ENCODE measurements at places on chromosomes 3 and 15.
A peak's percentile ranks its signal among the peaks of the same experiment; 100 is the strongest.

DNA sequence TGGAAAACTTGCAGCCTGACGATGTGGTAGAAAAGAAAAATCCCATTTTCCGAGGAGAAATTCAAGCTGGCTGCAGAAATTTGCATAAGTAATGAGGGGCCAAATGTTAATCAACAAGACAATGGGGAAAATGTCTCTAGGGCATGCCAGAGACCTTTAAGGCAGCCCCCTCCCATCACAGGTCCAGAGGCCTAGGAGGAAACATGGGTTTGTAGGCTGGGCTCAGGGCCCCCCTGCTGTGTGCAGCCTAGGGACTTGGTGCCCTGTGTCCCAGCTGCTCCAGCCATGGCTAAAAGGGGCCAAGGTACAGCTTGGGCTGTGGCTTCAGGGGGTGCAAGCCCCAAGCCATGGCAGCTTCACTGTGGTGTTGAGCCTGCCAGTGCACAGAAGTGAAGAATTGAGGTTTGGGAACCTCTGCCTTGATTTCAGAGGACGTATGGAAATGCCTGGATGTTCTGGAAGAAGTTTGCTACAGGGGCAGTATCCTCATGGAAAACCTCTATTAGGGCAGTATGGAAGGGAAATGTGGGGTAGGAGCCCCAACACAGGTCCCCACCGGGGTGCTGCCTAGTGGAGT lies 75.9 kb upstream of the CADPS start:
- DNase-seq, result no peak

DNA sequence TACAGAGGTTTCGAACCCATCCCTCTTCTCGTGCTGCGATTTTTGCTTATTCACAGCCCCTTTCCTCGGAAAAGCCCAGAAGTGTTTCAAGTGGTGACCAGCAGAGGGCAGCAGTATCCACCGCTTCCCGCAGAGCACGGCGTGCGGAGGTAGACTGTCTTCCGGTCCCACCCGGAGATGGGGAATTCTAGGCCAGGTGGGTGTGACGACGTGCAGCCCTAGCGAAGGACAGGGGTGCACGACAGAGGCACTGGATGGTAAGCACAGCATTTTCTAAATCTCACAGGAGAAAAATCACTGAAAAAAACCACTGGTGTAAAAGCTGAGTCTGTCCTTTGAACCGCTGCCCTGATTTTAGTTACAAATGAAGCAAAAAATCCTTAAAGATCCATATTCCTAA lies 7.4 kb upstream of the PSMD6 start:
- DNase-seq, result peak; percentile 80

DNA sequence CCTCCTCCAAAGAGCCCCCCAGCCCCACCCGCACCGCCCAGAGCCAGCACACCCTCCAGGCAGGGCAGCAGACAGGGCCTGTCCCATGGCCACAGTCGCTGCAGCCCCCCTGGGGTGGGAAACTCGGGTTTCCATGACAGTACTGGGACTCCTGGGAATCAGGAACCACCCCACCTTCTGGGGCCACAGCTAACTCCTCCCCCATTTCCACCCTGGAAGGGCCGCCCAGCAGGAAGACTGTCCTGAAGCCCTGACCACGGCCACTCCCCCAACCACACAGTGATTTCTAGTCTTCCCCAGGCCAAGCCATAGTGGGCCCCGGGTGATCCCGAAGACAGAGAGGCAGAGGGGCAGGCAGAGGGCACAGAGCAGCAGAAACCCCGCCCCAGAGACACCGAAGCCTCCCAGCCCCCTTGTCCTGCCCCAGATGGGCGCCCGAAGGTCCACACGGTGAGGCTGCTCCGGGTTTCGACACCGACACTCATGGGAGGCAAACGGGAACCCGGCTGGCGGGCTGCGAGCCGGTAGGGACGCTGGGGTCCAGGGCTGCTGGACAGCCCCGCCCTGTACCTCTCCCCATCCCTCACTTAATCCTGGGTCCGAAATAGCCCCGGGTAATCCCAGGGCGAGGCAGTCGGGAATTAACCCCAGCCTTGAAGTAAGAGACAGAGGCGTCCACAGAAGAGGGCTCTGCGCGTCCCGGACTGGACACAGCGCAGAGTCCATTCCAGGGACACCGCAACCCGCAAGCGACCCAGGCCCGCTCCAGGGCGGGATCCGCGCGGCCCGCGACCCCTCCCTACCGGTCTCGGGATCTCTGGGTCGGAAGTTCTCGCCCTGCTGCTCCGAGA lies 138.4 kb downstream of the NUP210 start:
- no peak for DNase-seq

DNA sequence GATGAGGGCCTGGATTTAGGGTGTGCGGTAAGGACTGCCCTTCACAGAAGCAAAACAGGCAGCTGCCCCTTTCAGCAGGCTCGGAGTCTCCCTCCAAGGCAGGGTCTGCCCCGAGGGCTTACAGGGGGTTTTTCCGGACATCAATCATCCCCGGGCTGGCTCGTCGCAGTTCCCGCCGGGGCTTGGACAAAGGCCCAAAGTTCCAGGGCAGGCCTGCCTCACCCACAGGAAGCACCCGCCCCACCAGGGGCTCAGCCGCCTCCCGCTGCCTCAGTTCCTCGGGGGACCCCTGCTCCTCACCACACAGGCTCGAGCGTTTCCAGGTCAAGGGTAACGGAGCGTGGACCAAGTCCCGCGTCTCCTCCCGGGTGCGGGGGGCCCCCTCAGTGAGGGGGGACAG lies 27.0 kb downstream of the KIF7 start:
- no peak for DNase-seq

- DNase-seq, result peak; percentile 47
Measured at GRCh38 chr15:59622289-59622688, 10.7 kb downstream of the GCNT3 start.

DNA sequence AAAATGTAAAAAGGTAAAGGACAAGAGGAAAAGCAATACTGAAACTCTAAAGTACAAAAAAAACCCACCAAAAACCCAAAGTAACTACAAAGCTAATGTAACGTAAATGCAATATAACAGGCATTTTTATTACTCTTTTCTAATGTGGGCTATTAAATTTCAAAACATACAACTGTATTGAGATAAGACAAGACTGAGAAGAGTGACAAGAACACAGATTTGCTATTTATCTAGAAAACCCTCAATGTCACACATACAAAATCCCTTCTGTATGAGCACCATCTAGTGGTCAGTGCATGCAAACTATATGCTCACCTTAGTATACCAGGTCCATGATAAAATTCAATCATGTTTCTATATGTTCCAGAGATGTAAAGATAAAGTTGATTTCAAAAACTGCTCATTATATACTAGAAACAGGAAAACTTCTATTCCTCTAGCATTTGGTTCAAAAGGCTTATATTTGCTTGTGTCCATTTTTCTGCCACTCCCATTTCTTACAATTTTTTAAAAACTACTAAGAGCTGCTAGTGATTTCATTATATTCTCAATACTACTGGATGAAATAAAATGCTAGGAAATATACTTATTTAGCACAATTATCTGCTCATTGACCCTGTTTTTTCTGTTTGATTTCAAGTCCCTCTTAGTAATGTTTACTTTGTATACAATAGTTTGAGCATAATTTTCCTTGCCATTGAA lies 111.4 kb downstream of the DLG1 start:
- peak; percentile 76 for DNase-seq

GRCh38 chr3:88019024-88019423 lies 39.8 kb downstream of the CGGBP1 start:
- peak; percentile 90 for DNase-seq

DNA sequence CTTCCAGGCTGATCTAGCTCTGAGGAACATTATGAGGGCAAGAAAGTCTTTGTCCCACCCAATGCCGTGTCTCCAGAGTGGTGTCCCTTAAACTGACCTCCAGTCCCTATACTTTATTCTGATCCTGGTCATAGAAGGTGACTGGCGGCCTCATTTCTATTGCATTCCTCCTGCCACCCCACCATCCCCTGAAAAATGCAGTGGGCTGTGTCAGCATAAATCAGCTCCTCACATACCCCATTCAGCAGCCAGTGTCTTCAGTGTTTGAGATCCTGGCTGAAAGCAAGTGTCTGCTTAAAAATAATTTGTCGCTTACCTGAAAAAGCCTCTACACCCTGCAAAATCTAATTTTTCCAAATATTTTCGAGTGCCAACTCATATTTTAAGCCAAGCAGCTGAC lies 346.1 kb downstream of the FEZF2 start:
- no peak for DNase-seq

- DNase-seq, result no peak
Measured at GRCh38 chr3:43206105-43206504, 80.2 kb upstream of the SNRK start.

DNA sequence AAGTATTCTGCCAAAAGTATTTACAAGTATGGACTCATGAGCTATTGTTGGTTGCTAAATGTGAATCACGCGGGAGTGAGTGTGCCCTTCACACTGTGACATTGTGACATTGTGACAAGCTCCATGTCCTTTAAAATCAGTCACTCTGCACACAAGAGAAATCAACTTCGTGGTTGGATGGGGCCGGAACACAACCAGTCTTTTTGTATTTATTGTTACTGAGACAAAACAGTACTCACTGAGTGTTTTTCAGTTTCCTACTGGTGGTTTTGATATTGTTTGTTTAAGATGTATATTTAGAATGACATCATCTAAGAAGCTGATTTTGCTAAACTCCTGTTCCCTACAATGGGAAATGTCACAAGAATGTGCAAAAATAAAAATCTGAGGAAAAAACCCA lies 30.3 kb downstream of the SYNM start:
- peak; percentile 67 for DNase-seq

- DNase-seq, result no peak
Measured at GRCh38 chr3:82448320-82448719, 686.9 kb upstream of the GBE1 start.

DNA sequence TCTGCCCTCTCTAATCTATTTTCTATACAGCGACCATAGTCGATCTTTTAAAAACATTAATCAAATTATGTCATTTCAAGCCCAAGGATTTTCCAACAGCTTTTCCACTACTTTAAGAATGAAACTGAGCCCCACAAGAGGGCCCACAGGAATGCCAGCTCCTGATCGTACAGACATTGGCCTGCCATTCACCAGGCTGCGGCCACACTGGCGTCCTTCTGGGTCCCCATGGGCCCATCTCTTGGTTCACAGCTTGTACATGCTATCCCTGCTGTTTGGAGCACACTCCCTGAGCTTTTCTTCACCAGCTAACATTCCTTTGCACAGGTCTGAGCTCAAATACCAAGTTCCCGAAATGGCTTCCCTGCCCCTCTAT lies 149.6 kb downstream of the MYLK start:
- no peak for DNase-seq

DNA sequence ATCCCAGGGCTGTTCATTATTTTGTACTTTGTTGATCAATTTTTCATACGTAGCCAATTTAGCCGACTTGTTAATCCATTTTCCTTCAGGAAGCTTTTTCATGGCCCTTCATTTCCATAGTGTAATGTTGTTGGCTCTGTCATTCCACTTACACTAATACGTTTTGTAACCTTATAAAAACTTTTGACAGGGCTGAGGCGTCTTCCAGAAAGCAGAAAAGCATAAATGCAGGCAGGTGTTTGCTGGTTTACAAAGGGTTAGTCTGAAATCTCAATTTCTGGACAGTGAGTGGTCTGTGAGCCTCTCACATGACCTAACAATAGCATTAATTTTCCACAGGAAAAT lies 444.0 kb downstream of the OTOL1 start:
- DNase-seq, result no peak

DNA sequence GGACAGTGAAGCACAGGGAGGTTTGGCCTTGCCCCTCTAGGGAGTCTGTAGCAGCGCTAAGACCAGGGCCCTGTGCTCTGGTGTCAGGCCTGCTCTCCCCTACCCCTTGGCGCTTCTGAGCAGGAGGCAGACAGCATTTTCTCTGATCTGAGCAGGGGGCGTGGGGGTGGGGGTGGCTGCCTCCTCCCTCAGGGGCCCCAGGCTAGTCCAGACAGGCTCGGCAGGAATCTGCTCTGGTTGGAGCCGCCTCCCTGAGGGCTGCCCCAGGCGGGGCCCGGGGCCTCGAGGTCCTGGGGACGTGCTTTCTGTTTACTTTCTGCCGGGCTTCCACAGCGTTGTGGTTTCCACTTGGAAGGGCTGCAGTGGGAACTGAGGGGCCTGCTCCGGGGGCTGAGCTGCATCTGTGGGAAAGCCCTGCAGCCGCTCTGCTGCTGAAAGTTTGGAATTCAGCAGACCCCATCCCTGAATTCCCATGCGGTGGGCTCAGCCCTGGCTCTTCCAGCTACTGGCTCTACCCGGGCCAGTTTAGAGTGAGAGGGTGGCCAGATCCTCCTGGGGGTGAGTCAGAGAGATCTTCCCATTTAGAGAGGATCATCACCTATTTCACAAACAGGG lies 105.4 kb downstream of the LINGO1 start:
- DNase-seq, result no peak

- DNase-seq, result no peak
Measured at GRCh38 chr3:992871-993270, 100.0 kb upstream of the CNTN6 start.

GRCh38 chr3:46939578-46940445 lies 36.7 kb downstream of the CCDC12 start:
- no peak for DNase-seq

DNA sequence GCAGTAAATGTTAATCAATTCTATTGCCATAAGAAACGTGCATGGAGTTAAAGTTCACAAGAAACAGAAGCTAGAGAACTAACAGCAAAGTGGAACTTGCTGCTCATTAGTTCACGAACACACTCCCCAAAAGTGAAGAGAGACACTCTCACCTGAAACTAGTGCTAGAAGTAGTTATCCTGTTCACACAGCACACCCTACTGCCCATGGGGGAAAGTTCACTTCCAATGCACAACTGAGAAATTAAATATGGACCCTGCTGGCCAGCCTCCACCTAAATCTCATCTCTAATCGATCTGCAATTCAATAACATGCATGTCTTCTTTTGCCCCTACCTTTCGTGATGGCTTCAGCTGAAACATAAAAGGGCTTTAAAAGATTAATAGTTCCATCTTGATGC lies 39.4 kb upstream of the FRMD4B start:
- peak; percentile 76 for DNase-seq

- DNase-seq, result no peak
Measured at GRCh38 chr3:141538568-141539240, 51.9 kb downstream of the RASA2 start.

DNA sequence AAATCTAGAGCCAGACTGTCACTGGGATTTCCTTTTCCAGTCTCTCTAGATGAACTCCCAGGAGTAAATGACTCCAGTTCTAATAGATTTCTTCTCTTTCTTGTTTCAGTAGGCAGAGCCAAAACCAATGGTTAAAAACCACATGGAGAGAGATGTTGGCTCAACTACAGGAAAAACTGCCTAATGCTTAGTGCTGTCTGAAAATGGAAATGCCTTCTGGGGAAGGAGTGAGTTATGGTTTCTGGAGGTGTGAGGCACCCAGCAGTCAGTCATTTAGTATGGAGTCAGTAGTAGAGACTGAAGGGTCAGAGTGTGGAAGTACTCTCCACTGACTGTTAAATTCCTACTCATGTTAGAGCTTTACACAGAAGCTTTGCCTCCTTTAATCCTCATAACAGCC lies 136.7 kb downstream of the CCNL1 start:
- DNase-seq, result no peak

DNA sequence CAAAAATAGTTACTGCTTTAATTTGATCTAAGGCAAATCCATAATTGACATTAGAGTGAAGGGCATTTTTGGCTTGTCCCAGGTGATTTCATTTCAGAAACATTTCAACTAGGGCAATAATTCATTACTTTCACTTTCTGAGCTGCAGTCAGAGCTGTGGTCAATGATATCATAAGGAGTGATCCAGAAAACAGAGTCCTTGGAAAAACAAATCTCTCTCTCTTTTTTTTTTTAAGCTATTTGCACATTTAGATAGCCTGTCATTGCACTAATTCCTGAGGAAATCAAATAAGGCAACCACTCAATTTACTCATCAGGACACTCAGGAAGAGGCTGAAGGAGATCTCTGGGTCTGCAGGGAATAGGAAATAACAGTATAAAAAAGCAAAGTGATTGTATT lies 269.5 kb upstream of the LRRC3B start:
- no peak for DNase-seq

- DNase-seq, result no peak
Measured at GRCh38 chr3:60504827-60505457, 746.3 kb downstream of the FHIT start.

All from MM.1S (cell line).